NCI-H1048 (cell line): ENCODE measurements at places on chromosomes 16 and 17.

GRCh38 chr17:56510554-56511342, 82.8 kb upstream of the NOG start:
- no peak for DNase-seq

- no peak for DNase-seq
Measured at GRCh38 chr17:31591924-31592323, 200.4 kb downstream of the RAB11FIP4 start.

GRCh38 chr16:1532771-1533170, 695 bp upstream of the TMEM204 start:
- DNase-seq, result no peak

GRCh38 chr16:52740766-52741165, 193.8 kb upstream of the TOX3 start:
- no peak for DNase-seq

DNA sequence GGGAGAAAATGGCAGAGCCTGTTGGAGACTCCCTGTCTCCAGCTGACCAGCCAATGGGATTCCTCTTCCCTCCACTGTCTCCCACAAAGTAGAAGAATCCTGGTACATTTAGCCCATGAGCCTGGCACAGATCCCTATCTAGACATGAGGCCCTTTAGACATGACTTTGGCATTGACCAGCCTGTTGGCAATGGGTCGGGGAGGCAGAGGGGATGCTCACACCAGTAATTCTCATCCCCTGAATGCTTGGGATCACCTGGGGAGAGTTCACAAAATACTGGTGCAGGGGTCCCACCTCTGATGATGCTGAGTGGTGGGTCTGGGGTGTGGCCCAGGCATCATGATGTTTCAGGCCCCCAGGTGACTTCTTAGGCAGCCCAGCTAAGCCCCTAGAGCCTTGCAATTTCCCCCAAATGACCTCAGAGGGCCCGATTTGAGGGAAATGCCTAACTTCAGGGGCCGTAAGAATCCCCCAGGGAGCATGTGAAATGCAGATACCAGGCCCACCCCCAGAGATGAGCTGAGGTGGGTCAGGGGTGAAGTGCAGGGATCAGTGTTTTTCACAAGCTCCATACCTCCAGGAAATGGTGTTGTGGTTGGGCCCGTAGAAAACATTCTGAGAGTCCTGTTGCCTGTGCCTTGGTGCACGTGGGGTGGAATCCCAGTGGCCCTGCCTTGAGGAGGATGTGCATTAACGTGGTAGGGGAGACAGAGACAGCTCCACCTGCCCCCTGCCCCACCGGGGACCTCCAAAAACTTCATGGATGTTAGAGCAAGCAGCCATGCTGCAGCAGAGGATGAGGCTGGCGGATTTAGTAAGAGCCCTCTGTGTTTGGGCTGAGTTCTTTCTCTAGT, 42.1 kb downstream of the SNX20 start:
- DNase-seq, result no peak

GRCh38 chr17:2901582-2901981, 105.3 kb downstream of the RAP1GAP2 start:
- no peak for DNase-seq

GRCh38 chr17:81961521-81962498, 823 bp upstream of the NOTUM start:
- no peak for DNase-seq

GRCh38 chr16:74709441-74709877, 8.8 kb upstream of the MLKL start:
- DNase-seq, result no peak

DNA sequence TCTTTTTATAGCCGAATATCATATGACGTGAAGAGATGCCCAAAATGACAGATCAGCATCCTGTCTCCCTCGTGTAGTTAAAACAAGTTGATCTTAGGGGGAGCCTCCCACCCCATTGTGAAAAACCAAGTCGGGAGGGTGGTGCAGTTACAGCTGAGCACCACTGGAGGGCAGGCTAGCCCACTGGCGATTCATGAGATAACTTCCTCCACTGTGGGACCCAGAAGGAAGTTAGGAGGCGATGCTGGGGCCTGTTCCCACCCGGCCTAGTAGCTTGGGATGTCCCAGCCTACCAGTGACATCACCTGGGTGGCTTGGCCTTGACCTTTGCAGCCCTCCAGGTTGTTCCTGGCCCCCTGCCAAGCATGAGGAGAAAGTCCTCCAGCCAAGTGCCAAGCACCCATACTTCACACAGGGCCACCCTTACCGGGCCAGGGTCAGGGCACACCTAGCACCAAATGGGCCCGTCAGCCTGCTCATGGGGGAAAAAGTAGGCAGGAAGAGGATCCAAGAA, 8.1 kb upstream of the CPNE2 start:
- DNase-seq, result no peak

DNA sequence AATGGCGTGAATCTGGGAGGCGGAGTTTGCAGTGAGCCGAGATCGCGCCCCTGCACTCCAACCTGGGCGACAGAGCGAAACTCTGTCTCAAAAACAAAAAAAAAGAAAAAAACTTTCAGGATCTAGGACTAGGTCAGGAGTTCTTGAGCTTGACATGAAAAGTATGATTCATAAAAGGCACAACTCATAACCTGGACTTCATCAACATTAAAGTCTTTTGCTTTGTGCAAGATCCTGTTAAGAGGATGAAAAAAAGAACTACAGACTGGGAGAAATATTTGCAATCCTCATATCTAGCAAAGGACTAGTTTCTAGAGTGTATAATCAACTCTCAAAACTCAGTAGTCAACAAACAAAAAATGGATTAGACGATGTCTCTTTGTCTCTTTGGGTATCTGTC, 40.0 kb downstream of the TBC1D16 start:
- DNase-seq, result no peak

GRCh38 chr17:65527857-65528591, 33.4 kb downstream of the AXIN2 start:
- DNase-seq, result no peak

DNA sequence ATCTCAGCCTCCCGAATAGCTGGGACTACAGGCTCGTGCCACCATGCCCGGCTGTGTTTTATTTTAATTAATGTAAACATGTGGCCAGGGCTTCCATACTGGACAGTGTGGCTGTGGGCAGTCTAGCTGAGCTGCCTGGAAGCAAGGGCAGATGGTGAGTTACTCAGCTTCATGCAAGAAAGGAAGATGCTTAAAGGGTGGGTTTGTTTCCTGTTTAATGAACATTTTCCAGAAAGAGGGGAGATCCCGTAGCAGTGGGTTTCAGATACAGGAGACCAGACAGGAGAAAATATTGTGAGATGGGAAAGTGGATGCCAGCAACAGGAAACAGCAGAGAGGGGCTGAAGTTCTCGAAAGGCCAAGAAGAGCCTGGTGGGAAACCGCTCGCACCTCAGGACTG, 7.3 kb downstream of the MAPK8IP3 start:
- no peak for DNase-seq
